ENCODE measurements at places on chromosomes 11 and 22. TPM values are rescaled to one million over a fixed set of nuclear protein-coding genes. Genes with fewer than 3 reads are reported as not detected.

MAJIN gene
- total RNA-seq = not detected

ABCG4 gene
- total RNA-seq = 1.2 TPM

SLC22A12 gene
- total RNA-seq = not detected

ART1 gene
- total RNA-seq = not detected

SMDT1 gene
- 44.8 TPM for total RNA-seq

MED17 gene
- total RNA-seq = 38.3 TPM

C11orf16 gene
- total RNA-seq = 0.15 TPM

OR8K5 gene
- not detected for total RNA-seq

P4HA3 gene
- total RNA-seq = not detected

TENM4 gene
- 4.3 TPM for total RNA-seq

OSM gene
- not detected for total RNA-seq

NFAM1 gene
- total RNA-seq = 0.68 TPM

MTMR3 gene
- 19.8 TPM for total RNA-seq

KCNJ5 gene
- 0.11 TPM for total RNA-seq

EHF gene
- total RNA-seq = not detected

DDIAS gene
- 18.6 TPM for total RNA-seq

OR4C46 gene
- total RNA-seq = not detected

OLFML1 gene
- not detected for total RNA-seq

ZNF408 gene
- 16.9 TPM for total RNA-seq

PRRG4 gene
- 1.2 TPM for total RNA-seq

NLRP14 gene
- total RNA-seq = not detected

CYB561A3 gene
- total RNA-seq = 23.1 TPM

GLB1L2 gene
- total RNA-seq = 2.4 TPM

All from H9 (cell line).